GM18507 (cell line): ENCODE measurements at places on chromosomes 16 and 17.
A peak's percentile ranks its signal among the peaks of the same experiment; 100 is the strongest.

- no peak for DNase-seq
Measured at GRCh38 chr17:32931686-32932085, 3.7 kb downstream of the TMEM98 start.

DNA sequence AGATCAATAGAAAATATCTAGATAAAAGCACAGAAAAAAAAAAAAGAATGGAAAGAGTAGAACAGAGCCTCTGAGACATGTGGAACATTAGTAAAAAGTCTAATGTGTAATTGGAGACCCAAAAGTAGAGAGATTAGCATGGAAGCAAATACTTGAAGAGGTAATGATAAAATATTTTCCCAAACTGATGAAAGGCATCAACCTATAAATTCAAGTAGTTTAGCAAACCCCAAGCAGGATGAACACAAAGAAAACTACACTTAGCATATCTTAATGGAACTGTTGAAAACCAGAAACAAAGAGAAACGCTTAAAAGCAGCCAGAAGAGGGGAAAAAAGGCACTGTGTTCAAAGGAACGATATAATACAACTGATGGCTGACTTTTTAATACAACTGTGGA lies 16.4 kb downstream of the NF1 start:
- no peak for DNase-seq

GRCh38 chr16:65936096-65936495 lies 430.4 kb upstream of the CDH5 start:
- DNase-seq: no peak

DNA sequence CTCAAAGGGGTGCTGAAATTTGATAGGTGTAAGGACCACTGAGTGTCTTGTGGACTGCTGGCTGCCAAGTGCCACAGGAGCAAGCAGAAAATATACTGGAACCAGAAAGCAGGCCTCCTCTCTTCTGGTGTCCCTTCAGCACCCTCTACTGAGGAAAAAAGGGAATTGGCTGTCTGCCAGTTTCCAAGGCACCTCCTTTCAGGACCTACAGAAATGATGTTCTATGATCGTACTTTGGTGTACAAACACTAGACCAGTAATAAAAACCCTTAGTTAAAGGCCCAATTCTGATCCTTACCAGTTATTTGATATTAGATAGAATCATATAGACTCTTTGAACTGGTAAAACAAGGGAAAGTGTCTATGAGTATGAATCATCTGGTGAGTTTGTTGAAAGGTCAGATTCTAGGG lies 35.8 kb upstream of the BCAS3 start:
- DNase-seq: peak; percentile 15

DNA sequence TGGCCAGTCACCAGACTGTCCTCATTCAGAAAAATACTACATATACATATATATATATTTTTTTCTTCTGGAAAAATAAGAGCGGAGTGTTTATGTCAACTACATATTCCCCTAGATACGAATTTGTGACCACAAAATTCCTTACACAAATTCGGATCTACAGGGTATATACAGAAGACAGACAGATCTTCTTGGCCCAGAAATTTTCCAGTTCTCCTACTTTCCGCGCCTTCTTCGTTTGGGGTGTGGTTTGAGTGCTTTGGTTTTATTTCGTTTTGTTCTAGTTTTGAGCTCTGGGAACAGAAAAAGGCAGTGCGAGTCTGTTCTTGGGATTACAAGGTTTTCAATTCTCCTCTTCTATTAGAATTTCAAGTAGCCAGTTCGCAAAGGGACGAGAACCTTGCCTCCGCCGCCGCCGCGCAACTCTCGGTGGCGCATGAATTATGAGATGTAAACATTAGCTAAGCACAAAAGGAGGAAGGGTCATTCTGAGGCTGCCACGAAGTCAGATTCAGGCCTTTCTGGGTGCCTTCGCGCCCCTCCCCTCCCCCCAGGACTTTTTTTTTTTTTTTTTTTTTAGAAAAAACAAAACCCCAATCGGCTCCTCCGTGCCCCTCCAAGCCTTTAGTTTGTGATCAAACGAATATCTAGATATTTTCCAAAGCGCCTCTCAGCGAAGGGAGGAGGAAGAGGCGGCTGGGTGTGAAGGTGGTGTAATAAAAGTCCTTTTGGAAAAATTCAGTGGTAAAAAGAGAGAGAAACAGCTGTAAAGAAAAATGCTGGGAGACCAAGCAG lies 1.8 kb upstream of the HOXB4 start:
- no peak for DNase-seq

- no peak for DNase-seq
Measured at GRCh38 chr17:8705427-8705826, 39.2 kb downstream of the CCDC42 start.

DNA sequence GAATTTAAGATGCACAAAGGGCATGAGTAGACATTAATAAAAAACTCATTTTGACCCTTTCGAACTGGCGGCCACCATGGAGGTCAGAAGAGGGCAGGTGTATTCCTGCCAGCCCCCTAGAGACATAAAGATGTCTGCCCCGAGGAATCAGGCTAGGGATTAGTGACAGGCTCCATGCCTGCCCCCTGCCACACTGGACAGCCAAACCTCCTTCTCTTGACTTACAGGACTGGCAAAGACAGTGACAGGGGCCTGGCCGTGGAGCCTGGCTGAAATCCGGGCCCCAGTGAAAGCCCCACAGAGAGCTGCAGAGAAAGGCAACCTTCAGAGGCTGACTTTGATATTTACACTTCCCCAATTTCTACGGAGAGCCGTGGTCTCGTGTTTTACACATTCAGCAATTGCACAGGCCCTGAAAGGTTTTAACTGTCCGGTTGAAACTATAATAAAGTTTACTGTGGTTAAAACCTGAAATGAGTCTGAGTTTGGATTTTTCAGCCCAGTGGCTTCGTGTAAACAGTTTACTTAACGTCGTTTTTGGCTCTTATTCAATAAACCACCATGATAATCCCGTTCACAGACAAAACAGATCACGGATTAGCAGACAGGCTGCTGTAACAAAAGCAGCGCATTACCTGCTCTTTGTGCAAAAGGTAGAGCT lies 243.9 kb upstream of the MYOCD start:
- DNase-seq: no peak

DNA sequence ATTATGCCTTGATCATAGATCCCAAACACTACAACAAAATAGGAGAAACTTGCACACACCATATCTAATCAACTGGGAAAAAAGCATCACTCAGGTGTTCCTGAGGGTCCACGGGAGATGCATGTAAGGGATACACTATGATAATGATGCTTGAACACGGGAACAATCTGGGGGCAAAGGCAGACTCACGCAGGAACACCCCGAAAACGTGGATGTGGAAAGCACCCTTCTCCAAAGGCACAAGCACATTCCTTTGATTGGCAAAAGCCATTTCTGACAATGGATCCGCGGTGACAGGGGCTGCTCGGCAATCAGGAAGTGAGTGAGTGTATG lies 1.3 kb downstream of the ZNF652 start:
- DNase-seq: no peak

GRCh38 chr17:39094607-39095308 lies 56.7 kb downstream of the PLXDC1 start:
- no peak for DNase-seq

DNA sequence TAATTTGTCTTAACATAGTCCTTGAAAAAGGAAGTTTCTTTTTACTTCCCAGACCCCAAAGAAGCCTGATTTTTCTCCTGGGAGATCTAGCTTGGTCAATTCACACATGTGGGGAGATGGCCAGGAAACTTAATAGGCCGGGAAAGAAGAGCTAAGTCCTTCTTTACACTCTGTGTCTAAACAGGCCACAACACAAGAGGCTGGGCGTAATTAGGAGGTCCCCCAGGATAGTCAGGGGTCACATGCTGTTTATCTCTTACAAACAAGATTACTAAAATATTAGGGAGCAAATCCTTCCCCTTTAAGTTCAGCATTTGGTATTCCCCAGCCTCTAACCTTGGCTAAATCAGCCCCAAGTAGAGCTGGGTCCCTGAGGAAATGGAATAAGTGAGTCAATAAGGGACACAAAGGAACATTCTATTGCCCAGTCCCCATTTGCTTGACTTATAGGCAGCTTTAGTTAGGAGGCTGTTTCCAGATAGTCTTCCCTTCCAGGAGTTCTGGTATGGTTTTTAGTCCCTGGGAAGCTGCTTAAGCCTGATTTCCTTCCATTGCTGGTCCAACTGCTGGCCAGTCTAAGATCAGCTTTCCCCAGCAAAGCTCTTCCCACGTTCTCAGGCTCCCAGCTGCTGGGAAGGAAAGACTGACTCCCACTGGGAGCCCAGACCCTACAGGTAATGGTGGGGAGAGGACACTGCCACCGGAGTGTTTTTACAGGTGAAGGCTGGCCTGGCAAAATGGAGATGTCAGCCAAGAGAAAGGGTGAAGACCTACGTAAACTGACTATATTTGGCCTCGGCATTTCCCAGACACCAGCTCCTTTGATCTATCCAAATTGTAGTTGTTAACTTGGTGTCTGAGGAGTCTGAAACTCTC lies 14.1 kb upstream of the HOXB9 start:
- DNase-seq: no peak

GRCh38 chr16:85415196-85416090 lies 197.7 kb upstream of the GSE1 start:
- no peak for DNase-seq

GRCh38 chr16:4888428-4889135 lies 41.3 kb downstream of the UBN1 start:
- DNase-seq: no peak

DNA sequence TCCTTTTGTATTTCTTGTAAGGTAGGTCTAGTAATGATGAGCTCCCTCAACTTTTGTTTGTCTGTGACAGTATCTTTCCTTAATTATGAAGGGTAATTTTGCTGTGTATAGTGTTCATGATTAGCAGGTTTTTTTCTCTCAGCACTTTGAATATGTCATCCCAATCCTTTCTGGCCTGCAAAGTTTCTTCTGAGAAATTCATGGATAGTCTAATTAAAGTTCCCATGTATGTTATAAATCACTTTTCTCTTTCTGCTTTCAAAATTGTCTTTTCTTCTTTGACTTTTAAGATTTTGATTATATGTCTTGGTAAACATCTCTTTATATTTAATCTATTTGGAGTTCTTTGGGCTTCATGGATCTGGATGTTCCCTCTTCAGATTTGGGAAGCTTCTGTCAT lies 54.3 kb upstream of the ZKSCAN2 start:
- no peak for DNase-seq

DNA sequence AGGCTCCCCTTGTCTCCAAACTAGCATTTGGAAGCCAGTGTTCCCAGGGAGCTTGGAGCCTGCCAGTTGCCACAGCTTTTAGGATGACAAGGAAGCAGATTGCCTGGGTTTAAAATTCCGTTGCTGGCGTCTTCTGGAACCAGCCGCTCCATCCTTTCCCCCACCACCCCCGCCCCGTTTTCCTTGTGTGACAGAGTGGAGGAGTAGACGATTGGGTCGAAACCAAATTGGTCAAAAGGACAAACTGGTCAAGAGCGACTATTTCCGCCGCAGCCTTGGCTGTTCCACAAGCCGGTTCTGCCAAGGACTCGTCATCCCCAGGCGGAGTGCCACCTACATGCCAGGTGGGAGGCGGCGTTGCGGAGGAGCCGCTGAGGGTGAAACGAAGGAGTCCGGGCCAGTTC lies 91.1 kb downstream of the RPA1 start:
- DNase-seq: no peak

DNA sequence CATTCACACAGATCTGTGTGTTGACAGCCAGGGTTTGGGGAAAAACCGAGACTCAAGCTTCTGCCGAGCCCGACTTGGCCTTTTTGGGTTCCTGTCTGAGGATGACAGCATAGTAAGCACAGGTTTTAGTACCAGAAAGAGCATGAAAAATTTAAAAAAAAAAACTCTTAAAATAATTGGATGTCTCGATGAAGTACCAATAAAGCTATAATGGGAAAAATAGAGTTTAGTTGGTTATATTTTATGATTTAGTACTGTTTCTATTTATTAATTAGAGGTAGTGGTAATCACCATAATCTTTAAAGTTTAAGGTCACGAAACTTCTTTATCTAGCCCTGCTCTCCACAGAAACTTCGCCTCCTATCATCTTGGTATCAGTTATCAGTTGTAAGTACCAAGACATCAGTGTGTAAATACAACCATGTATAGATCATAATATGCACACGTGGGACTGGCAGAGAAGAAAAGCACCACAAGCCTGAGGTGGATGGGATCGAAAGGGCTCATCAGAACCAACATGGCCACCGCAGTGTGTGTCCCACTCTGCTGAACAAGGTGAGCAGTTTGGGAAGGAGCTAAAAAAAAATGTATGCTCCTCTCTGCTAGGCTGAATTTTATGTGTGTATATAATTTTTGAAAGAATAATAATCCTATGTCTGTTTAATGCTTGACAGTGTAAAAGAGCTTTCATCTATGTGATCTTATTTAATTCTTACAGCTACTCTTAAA lies 14.4 kb upstream of the EEF2K start:
- DNase-seq: no peak

DNA sequence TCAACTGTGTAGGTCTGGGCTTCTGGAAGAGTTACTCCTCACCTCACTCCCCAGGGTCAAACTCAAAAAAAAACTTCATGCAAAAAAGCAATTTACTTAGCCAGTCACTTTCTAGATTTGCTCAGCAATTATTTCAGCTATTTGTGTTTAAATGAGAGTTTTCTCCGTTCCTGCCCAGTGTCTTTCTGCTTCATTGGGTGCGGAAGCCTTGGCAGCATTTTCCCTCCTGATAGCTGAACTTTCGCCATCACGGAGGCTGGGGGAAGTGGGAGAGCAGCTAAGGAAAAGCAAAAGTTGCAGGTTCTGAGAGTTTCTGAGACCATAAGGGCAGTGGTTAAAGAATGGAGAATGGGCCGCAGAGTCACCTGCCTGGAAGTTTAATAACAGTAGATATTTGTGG lies 287.1 kb upstream of the DYNLRB2 start:
- DNase-seq: no peak

GRCh38 chr17:19357761-19358160 lies 4.8 kb downstream of the B9D1 start:
- DNase-seq: no peak

DNA sequence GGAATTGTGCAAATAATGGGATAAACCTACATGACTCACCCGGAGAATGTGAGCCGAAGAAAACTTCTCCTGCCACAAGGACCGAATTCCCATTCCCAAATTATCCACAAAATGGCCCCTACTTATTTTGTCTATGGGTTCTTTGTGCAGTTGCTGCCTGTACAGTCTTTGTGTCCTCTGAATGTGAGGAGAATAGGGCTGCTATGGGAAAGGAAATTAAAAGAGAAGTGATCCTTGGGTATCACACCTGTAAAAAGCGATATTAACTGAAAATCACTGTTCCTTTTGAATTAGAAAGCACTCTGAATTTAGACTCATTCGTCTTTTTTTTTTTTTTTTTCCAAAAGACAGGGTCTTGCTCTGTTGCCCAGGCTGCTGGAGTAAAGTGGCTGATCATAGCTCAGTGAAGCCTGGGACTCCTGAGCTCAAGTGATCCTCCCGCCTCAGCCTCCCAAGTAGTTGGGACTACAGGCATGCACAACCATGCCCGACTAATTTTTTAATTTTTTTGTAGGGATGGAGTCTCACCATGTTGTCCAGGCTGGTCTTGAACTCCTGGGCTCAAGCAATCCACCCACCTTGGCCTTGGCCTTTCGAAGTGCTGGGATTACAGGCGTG lies 45.4 kb downstream of the CHD9 start:
- no peak for DNase-seq

DNA sequence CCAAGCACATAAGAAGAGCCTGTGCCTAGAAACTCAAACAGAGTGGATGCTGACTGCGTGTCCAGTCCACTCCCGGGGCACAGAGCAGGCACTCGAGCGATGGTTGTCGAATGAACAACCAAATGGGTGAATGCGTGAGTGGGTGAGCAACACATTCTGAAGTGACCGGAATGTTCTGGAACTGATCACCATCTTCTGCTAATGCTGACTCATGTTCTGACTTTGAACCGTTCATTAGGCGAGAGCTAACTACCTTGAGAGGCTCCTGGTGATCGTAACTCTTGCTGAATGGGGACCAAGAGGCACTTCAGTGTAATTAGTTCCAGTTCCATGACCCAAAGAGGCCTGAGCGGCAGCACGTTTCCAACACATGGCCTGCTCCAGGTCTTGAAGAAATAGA lies 37.9 kb downstream of the IRF8 start:
- no peak for DNase-seq
